ENCODE measurements at places on chromosomes 7 and 10. TPM values are rescaled to one million over a fixed set of nuclear protein-coding genes. Genes with fewer than 3 reads are reported as not detected.

The ZNF273 gene
- total RNA-seq, result 8.9 TPM

The ATG9B gene
- 29.9 TPM for total RNA-seq

The WNT16 gene
- not detected for total RNA-seq

The UPK3B gene
- 3.3 TPM for total RNA-seq

The FXYD4 gene
- total RNA-seq, result not detected

The ABCB1 gene
- 27.1 TPM for total RNA-seq

The KCNMA1 gene
- total RNA-seq, result not detected

The LRRC27 gene
- 3.8 TPM for total RNA-seq

The CLDN15 gene
- total RNA-seq, result 50.4 TPM

The TIAL1 gene
- 201 TPM for total RNA-seq

The EVX1 gene
- total RNA-seq, result not detected

The MSANTD7 gene
- total RNA-seq, result 16.2 TPM

The TRDMT1 gene
- 20.2 TPM for total RNA-seq

The TMEM178B gene
- 0.89 TPM for total RNA-seq

The ADARB2 gene
- 14.1 TPM for total RNA-seq

The CLCN1 gene
- not detected for total RNA-seq

The CDNF gene
- total RNA-seq, result 2.5 TPM

The EPHA1 gene
- 30.7 TPM for total RNA-seq

The LRRN3 gene
- 41.5 TPM for total RNA-seq

The ATOH7 gene
- total RNA-seq, result not detected

The PLA2G12B gene
- total RNA-seq, result not detected

The LYZL1 gene
- not detected for total RNA-seq

The C7orf57 gene
- total RNA-seq, result not detected

The CASD1 gene
- 29.3 TPM for total RNA-seq

The AKR1C8 gene
- total RNA-seq, result 9.2 TPM

The HIF1AN gene
- total RNA-seq, result 69.8 TPM

The AGK gene
- total RNA-seq, result 30.0 TPM

The SEMA3A gene
- total RNA-seq, result 0.38 TPM

The CUZD1 gene
- total RNA-seq, result 3.8 TPM

The ABHD11 gene
- total RNA-seq, result 23.9 TPM

The SAP25 gene
- 119 TPM for total RNA-seq

The FANK1 gene
- 0.72 TPM for total RNA-seq

The PAX4 gene
- not detected for total RNA-seq

The CFAP46 gene
- not detected for total RNA-seq

The PARD3 gene
- 0.25 TPM for total RNA-seq

The RBAK gene
- 19.4 TPM for total RNA-seq

The ASB13 gene
- 18.5 TPM for total RNA-seq

The FOXI2 gene
- total RNA-seq, result not detected

The HMX2 gene
- total RNA-seq, result not detected

The ITPRID1 gene
- total RNA-seq, result not detected
